AG08395 (cell line): ENCODE measurements at places on chromosomes 2 and 18.
A peak's percentile ranks its signal among the peaks of the same experiment; 100 is the strongest.

DNA sequence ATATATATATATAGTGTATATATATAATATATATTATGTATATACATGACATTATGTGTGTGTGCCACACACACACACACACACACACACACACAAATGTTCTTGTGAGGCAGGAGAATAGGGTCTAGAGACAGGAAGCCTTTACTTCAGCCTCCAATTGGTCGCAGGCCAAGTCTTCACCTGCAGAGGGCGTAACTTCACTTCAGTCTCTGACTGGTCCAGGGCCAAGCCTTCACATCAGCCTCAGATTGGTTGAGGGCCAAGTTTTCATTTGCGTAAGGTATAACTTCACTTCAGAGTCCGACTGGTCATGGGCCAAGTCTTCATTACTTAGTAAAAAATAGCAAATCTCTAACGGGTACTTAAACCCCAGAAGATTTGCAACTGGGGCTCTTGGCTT is 13.2 kb upstream of the SS18 start:
- no peak for DNase-seq

DNA sequence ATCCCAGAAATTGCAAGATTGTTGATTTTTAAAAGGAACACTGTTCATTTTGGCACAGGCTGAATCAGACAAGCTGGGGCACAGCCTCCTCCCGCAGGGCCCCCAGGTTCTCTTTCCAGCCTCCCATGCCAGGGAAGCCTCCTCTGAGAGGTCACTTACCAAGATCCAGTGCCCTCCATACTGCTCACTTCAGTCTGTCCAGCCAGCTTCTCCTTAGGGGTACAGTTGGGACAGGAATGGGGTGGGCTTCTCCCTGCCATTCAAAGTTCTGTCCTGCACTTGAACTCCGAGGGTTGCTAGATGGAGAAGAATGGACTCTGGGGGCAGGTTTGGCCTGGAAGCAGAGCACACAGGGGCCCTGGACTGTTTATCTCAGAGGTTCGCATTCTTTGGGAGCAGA is 7.5 kb upstream of the CYP26B1 start:
- no peak for DNase-seq

DNA sequence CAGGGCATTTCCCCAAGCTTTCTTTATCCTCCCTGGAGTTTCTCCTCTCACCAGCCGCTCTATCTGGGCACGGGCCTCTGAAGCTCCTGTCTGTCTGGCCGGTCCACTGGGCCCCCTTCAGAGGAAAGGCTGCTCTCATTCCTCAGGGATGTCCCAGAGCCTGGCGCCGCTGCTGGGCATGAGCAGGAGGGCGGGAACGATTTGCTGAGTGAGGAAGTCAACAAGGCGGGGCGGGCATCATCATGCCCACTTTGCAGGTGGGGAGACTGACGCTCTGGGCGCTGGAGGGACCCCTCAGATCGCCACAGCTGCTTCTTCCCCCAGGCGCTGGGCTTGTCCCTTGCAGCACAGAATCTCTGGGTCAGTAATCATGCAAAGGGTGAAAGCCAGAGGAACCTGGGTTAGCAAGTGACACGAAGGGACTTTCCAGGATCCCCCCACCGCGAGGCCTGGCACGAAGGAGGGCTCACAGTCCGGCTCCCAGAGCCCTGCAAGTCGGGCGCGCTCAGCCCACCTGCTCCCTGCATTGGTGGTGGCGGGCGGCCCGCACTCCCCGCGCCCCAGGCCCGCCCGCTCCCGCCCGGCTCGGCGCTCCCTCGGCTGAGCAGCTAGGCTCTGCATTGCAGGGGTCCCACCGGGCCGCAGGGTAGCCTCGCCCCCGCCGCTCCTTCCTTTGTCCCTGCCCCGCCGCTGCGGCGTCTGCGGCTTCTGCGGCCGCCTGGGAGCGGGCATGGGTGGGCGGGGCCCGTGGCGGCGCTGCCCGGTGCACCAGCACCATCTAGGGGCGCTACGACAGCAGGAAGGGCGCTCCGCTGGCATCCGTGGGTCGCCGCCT is 157.8 kb downstream of the CYRIA start:
- DNase-seq, result peak; percentile 24

GRCh38 chr18:21760321-21760720 is 19.7 kb downstream of the MIB1 start:
- DNase-seq, result peak; percentile 9
